ENCODE measurements at places on chromosomes 7 and 10. TPM values are rescaled to one million over a fixed set of nuclear protein-coding genes. Genes with fewer than 3 reads are reported as not detected.

Gene CALML5
- 2.3 TPM for total RNA-seq

Gene SEMA3E
- 0.57 TPM for total RNA-seq

Gene SFMBT2
- under 0.01 TPM for total RNA-seq

Gene AOAH
- not detected for total RNA-seq

Gene ATG9B
- 1.00 TPM for total RNA-seq

Gene AGR2
- 11.5 TPM for total RNA-seq

Gene FAM25C
- total RNA-seq, result 13.7 TPM

Gene LIPK
- 0.21 TPM for total RNA-seq

Gene PAX2
- total RNA-seq, result not detected

Gene MYO3A
- not detected for total RNA-seq

Gene PGAM2
- total RNA-seq, result not detected

Gene IDI2
- not detected for total RNA-seq

Gene MMRN2
- total RNA-seq, result 0.21 TPM

Gene OPN4
- not detected for total RNA-seq

Gene NPFFR1
- total RNA-seq, result not detected

Gene CLIP2
- total RNA-seq, result 24.4 TPM

Gene FZD1
- 7.2 TPM for total RNA-seq

Gene CYP2C8
- 0.34 TPM for total RNA-seq

Gene HABP2
- total RNA-seq, result not detected

Gene TAF3
- 3.1 TPM for total RNA-seq

Gene SH3PXD2A
- 19.1 TPM for total RNA-seq

Gene TMEM140
- 1.8 TPM for total RNA-seq

Gene EPHA1
- total RNA-seq, result 53.9 TPM

Gene CFAP58
- 0.34 TPM for total RNA-seq

Gene HOXA11
- not detected for total RNA-seq

Gene CCDC7
- total RNA-seq, result 4.0 TPM

Gene SLC13A1
- not detected for total RNA-seq

Gene MINPP1
- 24.3 TPM for total RNA-seq

Gene COL17A1
- total RNA-seq, result 884 TPM

Gene HIF1AN
- 10.6 TPM for total RNA-seq

Gene SHTN1
- 3.1 TPM for total RNA-seq

Gene PTPRE
- 30.3 TPM for total RNA-seq

Gene PLAU
- total RNA-seq, result 90.2 TPM

Gene STEAP2
- total RNA-seq, result 2.7 TPM

Gene ANKRD2
- total RNA-seq, result 0.43 TPM

Gene LIPF
- total RNA-seq, result not detected

Gene TLX1
- total RNA-seq, result not detected

Gene GSDME
- 89.2 TPM for total RNA-seq

Gene AGK
- 32.4 TPM for total RNA-seq

Gene NEUROG3
- total RNA-seq, result not detected

Gene GCC1
- 75.1 TPM for total RNA-seq

Gene MEIG1
- total RNA-seq, result not detected

Gene NUTM2B
- total RNA-seq, result 0.68 TPM

Gene MRLN
- total RNA-seq, result not detected

Gene SRGN
- total RNA-seq, result 1.7 TPM

Gene NKX6-2
- total RNA-seq, result not detected

Gene ADCK2
- 53.1 TPM for total RNA-seq

Gene GNAT3
- not detected for total RNA-seq

Gene ADCYAP1R1
- total RNA-seq, result not detected
